ENCODE measurements at places on chromosomes 3 and 15.
A peak's percentile ranks its signal among the peaks of the same experiment; 100 is the strongest.

GRCh38 chr3:151262871-151263525 lies 15.3 kb downstream of the P2RY14 start:
- DNase-seq: peak; percentile 25

DNA sequence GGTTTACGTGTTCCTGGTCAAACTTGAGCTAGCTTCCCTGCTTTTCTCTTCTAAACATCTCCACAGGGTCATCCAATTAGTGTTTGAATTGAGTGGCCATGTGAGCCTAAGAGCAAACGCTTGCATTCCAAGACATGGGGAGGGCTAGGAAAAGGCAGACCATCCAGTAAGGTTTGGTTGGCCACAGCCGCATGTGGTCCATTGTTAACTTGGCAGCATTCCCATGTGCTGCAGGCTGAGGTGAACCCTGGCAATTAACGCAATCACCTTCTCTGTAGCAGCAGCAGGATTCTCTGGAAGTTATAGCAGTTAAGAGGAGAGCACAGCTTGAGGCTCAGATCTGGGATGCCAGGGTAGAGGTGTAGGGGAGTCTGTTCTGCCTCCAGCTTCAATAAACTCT lies 502.2 kb upstream of the LMCD1 start:
- no peak for DNase-seq

DNA sequence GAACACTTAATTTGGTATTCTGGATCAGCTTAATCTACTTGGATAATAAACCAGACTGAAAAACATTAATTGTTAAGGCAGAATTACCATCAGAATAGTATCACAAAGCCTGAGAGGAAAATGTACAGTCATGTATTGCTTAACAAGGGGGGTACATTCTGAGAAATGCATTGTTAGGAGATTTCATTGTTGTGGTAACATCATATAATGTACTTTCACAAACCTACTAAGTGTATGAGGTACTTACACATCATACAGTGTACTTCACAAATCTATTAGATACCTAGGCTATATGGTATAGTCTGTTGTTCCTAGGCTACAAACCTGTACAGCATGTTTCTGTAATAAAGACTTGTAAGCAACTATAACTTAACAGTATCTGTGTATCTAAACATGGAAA lies 68.2 kb downstream of the NBEAL2 start:
- no peak for DNase-seq

DNA sequence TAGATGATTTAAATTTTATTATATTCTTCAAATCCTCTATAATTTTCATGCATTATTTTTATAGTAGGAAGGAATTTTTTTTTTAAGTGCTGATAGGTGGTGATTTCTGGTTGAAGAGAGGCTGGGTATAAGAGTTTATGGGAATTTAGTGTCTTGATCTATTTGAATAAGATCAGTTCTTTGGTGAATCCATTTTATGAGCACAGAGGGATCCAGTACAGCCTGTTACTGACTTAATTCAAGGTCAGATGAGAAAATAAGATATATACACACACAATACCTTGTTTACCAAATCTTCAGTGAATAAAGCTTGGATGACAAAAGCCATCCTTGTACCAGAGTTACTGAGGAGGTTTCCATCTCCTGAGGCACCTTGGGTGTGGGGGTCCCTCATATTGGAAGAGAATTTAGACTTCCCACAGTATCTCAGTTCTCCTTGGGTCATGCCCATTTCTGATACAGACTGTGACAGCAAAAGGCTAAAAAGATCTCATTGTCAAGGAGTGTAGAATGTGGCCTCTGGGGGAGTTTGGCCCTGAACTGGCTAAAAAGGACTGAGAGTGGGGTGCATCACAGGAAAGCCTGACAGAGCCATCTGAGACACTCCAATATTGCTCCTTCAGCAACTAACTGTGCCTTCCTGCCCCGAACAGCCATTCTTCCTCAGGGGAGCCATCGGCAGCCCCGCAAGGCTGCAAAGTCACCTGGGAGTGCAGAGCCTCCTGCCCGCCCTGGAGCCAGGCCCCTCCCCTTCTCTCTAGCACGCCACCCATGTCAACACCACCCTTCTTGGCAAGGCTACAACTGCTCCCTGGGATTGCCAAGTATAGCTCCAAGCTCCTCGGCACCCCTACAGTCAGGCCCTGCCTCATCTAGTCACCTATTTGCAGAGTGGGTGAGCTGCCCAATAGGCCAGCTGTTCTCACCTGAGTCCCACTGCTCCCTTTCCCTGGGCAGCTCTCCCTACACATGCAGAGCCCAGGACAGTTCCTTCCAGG lies 43.1 kb upstream of the HACD2 start:
- DNase-seq: no peak

DNA sequence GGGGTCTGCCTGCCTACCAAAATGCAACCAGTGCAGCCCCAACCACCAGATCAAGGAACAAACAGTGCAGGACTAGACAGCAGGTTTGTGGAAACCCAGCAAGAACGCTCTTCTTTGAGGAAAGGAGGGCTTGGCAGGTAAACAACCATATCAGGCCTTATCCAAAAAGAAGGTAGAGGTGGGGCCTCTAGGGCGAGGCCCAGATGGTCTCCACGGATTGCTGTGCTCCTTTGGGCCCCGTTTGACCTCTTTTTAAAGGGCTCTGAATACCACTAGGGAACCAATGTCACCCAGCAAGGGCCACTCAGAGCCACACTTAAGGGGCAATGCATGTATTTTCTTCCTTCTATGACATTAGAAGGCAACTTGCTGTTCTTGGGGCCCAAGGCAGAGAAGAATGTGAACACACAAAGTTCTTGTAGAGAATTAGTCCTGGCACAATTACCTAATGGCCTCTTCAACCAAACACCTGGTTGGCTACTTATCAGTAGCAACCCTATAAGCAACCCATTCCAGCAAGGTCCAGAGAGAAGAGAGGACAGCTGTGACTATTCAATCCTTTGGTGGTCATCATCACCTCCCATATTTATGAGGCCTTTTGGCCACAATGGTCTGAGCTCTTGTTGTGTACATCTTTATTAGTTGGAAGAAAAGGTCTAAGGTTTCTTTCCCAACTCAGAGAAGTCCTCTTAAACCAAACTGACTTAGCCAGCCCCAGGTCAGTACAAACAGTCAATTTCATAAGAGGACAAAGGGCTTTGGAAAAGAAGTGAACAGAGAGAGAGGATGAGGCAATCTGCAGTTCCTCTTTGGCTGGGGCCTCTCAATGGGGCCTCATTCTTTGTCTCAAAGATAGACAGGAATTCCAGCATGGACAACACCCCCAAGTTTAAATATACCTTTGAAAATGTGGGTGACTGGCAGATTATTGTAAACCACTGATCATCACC lies 36.0 kb downstream of the FOXP1 start:
- DNase-seq: no peak

DNA sequence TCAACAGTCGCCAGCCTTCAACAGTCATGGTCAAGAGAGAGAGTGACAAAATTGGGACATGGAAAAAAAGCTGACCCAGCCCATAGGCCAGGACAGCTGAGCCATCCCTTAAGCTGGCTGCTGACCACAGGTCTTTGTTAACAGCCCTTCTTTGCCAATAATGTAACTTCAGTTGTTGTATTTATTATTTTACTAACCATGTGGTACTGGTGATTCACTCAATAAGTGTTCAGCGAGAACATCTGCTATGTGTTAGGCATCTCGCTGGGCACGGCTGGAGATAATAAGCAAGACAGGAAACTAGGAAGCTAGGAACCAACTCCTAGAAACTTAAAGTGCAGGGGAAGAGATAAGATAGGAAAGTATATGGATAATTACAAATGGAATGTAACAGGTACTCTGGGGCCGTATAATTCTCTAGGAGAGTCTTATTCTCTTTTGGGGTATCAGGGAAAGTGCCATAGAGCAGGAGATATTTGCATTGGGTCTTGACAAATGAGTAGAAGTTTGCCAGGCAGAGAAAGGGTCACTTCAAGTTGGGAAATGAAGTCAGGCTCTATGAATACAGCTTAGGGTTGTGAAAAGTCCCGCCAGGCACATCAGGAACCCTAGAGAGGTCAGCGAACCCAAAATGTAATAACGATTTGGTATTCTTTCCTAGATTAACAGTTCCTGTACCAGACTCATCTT lies 84.0 kb upstream of the TRA2B start:
- DNase-seq: peak; percentile 90

- no peak for DNase-seq
Measured at GRCh38 chr3:133208184-133208583, 170.0 kb downstream of the TMEM108 start.

GRCh38 chr3:58537412-58538301 lies 667 bp upstream of the ACOX2 start:
- no peak for DNase-seq
